ENCODE measurements at places on chromosomes 13 and 19.

- DNase-seq, result no peak
Measured at GRCh38 chr19:5024282-5024681, 55.4 kb downstream of the KDM4B start.

DNA sequence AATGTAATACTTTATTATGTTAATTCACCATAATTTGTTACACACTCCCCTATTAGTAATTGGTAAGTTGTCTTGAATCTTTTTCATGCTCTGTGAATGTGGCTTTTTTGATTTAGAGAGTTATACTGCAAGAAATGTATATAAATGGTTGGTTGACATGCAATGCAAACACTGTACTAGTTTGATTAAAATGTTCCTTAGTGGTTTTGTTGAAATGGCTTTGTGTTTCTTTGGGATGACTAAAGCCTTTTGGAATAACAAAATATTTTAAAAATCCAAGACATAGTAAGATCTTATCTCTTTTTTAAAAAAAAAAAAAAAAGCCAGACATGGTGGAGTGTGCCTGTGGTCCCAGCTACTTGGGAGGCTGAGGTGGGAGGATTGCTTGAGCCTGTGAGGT, 10.5 kb downstream of the LAMP1 start:
- DNase-seq, result no peak

GRCh38 chr13:58376349-58376748, 744.8 kb downstream of the PCDH17 start:
- no peak for DNase-seq

DNA sequence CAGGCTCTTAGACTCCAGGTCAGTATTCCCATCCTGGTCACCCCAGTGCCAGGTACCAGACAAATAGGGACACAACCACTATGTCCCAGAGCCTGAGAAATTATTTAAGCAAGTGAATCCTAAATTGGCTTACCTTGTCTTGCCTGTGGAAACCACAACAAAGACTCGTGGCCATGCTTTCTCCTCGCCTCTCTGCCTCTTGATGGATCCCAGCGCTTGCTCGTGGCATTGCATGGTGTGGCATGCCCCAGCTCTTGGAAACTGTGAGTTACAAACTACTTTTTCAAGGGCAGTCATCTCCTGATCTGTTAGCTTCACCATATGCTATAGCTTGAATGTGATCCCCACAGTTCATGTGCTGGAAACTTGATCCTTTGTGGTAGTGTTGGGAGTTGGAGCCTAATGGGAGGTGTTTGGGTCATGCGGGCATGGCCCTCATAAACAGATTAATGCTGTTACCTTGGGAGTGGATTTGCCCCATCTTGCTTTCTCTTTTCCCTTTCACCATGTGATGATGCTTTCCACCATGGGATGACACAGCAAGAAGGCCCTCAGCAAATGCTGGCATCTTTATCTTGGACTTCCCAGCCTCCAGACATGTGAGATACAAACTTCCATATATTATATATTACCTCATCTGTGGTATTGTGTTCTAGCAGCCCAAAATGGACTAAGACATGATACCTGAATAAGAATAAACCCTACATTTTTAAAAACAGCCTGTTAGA, 31.2 kb downstream of the SPRYD7 start:
- no peak for DNase-seq

DNA sequence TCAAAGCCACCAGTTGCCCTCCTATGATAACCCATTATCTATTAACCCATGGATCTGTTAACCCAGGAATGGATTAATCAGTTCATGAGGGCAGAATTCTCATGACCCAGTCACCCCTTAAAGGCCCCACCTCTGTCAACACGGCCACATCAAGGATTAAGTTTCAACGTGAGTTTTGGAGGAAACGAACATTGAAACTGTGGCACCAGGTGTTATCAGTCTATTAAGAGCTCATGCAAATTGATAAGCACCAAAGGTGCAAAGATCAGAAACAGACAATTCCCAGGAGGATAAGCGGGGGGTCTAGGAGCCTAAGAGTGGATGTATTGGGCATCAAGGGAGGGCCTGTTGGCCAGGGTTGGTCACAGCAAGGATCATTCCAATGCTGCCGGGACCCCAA, 19.9 kb upstream of the ELAVL1 start:
- DNase-seq, result no peak

DNA sequence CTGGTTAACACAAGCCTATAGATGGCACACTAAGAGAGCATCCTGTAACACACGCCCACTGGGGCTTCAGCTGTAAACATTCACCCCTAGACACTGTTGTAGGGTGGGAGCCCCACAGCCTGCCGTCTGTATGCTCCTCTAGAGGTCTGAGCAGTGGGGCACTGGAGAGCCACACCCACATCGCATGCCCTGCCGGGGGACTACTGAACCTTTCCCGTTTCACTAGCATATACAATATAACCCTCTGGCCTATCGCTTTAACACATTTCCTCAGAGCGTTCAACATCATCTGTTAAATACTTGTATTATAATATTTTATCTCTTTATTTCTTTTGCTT, 73.4 kb downstream of the PCDH9 start:
- no peak for DNase-seq

DNA sequence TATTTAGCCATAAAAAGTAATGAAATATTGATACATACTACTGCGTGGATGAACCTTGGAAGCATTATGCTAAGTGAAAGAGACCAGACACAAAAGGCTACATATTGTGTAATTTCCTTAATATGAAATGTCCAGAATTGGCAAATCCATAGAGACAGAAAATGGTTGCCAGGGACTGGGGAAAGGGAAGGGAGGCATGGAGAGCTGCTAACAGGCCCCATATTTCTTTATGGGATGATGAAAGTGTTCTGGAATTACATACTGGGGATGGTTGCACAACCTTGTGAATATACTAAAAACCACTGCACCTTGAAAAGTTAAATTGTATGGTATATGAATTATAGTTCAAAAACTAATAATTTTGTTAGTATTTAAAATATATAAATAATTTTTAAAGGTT, 3.6 kb downstream of the IFT88 start:
- no peak for DNase-seq

Measured in stimulated activated CD4-positive, alpha-beta T cell treated with anti-CD3 and anti-CD28 coated beads, Interleukin-12 subunit alpha, Interleukin-12 subunit beta, amount 100 ng/mL, for 48 hours (primary cell).